ENCODE measurements at places on chromosomes 16 and 17. TPM values are rescaled to one million over a fixed set of nuclear protein-coding genes. Genes with fewer than 3 reads are reported as not detected.

Gene CASKIN1
- total RNA-seq = 1.2 TPM

Gene PMFBP1
- total RNA-seq = not detected

Gene TNFRSF13B
- total RNA-seq = not detected

Gene HAP1
- total RNA-seq = not detected

Gene OSBPL7
- 9.2 TPM for total RNA-seq

Gene PSKH1
- 5.9 TPM for total RNA-seq

Gene CRYM
- total RNA-seq = not detected

Gene RRN3
- total RNA-seq = 45.4 TPM

Gene CD300H
- not detected for total RNA-seq

Gene ASB16
- total RNA-seq = not detected

Gene TMED6
- 0.11 TPM for total RNA-seq

Gene SARM1
- total RNA-seq = 10.9 TPM

Gene CCL16
- not detected for total RNA-seq

Gene SALL1
- 6.0 TPM for total RNA-seq

Gene LGALS9B
- not detected for total RNA-seq

Gene C1QTNF8
- not detected for total RNA-seq

Gene NSRP1
- 8.1 TPM for total RNA-seq

Gene USP43
- 0.84 TPM for total RNA-seq

Gene ADAMTS18
- 0.03 TPM for total RNA-seq

Gene GNG13
- not detected for total RNA-seq

Gene ENO3
- 3.0 TPM for total RNA-seq

Gene DNASE1
- 8.1 TPM for total RNA-seq

Gene ZNF205
- total RNA-seq = 15.3 TPM

Gene OR2C1
- total RNA-seq = not detected

Gene TPSG1
- total RNA-seq = not detected

Gene AOC2
- total RNA-seq = 0.95 TPM

Gene CACNA1H
- not detected for total RNA-seq

Gene CD300LD
- total RNA-seq = not detected

Gene GPT2
- total RNA-seq = 20.7 TPM

Gene MAF
- total RNA-seq = not detected

Gene PLA2G10
- total RNA-seq = not detected

Gene NPTX1
- total RNA-seq = 1.4 TPM

Gene PITPNM3
- 0.32 TPM for total RNA-seq

Gene ARL5C
- not detected for total RNA-seq

Gene PRAC2
- not detected for total RNA-seq

Gene TRPV3
- total RNA-seq = 0.02 TPM

Gene MMP28
- total RNA-seq = 0.13 TPM

Gene PCTP
- 8.1 TPM for total RNA-seq

Gene CTRB2
- not detected for total RNA-seq

Data from HT1080 (cell line).